ENCODE measurements at places on chromosomes 3 and 15.

DNA sequence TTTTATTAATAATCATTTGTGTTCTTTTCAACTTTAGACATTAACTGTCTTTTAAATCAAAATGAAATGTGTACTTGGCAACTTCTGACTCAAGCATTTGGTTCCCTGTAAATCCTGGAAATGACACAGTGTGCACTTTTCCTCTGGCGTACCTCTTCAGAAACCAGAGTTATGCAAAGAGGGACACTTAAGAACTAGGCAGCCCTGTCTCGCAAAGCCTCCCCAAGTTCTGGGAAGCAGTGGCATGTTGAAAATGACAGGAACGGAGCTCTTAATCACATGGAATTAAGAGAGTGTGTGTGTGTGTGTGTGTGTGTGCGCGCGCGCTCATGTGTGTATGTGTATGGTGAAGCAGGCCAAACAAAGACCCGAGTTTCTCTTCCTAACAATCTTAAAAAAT, 707.4 kb downstream of the MECOM start:
- H3K4me1 ChIP-seq, result no peaks in the 10 kb centered on the region
- H3K36me3 ChIP-seq, result no peaks in the 10 kb centered on the region
- H3K27ac ChIP-seq, result no peak overlapping the region

DNA sequence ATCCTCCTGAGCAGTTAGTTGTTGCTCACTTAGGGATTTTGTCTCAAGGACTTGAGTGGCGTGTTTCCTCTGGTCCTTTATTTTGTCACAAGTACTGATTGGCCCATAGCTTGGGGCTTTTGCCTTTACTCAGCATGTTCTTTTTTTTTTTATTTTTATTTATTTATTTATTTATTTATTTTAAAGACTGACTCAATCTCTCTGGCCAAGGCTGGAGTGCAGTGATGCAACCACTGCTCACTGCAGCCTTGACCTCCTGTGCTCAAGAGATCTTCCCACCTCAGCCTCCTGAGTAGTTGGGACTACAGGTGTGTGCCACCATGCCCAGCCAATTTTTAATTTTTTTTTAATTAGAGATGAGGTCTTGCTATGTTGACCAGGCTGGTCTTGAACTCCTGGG, 223.9 kb upstream of the TPM1 start:
- no peak for DNase-seq
- no peak overlapping the region for H3K4me3 ChIP-seq
- no peaks in the 10 kb centered on the region for H3K4me1 ChIP-seq
- H3K27ac ChIP-seq, result no peak overlapping the region
- no peaks in the 10 kb centered on the region for H3K36me3 ChIP-seq

- DNase-seq, result no peak
- no peak overlapping the region for H3K27ac ChIP-seq
- H3K4me3 ChIP-seq, result no peak overlapping the region
- no peaks in the 10 kb centered on the region for H3K4me1 ChIP-seq
- H3K36me3 ChIP-seq, result no peaks in the 10 kb centered on the region
These were observed 621.4 kb downstream of the FHIT start for GRCh38 chr3:60629816-60630215.

GRCh38 chr3:196016485-196016884, 65.4 kb downstream of the TFRC start:
- peak; percentile 12 for DNase-seq
- no peak overlapping the region for H3K27ac ChIP-seq
- H3K4me3 ChIP-seq, result no peak overlapping the region
- peaks cover 2% of the 10 kb centered on the region for H3K27me3 ChIP-seq

DNA sequence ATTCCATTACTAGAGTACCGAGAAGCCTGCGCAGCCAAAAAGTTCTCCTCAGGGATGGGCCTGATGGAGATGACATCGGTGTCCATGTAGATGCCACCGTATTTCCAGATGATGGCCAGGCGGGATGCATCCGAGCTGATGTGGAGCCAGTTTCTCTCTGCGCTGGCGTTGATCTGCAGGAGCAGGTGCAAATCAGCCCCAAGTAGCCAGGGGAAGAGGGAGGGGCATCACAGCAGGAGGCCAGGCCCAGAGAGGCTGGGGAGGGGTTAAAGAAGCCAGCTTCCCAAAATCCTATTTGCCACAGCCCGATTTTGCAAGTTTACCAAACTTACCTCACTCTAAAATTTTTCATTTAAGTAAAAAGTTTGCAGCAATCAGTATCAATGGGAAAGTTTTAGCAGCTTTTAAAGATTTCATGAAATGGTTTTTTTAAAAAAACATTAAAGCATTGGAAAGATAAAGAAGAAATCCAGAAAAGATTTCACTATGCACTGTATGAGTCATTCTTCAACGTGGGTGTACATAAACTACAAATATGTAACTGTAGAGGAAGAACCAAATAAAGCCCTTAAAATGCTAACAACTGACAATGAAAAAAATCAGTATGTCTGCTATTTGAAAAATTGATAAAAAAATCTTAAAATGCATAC, 7.4 kb downstream of the A4GNT start:
- H3K27ac ChIP-seq, result no peak overlapping the region
- no peaks in the 10 kb centered on the region for H3K4me1 ChIP-seq
- no peaks in the 10 kb centered on the region for H3K36me3 ChIP-seq
- no peak for DNase-seq
- peaks cover 5% of the 10 kb centered on the region for H3K27me3 ChIP-seq
- H3K4me3 ChIP-seq, result no peak overlapping the region

GRCh38 chr3:117520582-117520981, 811.0 kb downstream of the TUSC7 start:
- no peak overlapping the region for H3K27ac ChIP-seq
- H3K4me1 ChIP-seq, result no peaks in the 10 kb centered on the region
- no peak for DNase-seq
- no peak overlapping the region for H3K4me3 ChIP-seq

DNA sequence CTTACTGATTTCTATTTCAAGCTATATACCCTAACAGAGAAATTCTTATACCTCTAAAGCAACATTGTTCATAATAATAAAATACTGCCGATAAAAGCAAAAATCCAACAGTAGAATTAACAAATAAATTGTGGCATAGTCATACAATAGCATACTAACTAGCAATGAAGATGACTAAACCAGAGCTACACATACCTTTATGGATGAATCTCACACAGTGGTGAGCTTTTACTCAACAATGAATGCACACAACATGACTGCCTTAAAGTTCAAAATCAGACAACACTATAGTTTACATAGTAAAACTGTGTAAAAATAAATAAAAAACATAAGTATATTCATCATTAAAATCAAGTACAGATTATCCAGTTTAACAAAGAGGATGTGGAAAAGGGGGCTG, 99.1 kb downstream of the NR1I2 start:
- H3K4me3 ChIP-seq, result no peak overlapping the region
- no peaks in the 10 kb centered on the region for H3K27me3 ChIP-seq
- H3K36me3 ChIP-seq, result peaks cover 26% of the 10 kb centered on the region
- no peak overlapping the region for H3K27ac ChIP-seq
- H3K4me1 ChIP-seq, result no peaks in the 10 kb centered on the region

DNA sequence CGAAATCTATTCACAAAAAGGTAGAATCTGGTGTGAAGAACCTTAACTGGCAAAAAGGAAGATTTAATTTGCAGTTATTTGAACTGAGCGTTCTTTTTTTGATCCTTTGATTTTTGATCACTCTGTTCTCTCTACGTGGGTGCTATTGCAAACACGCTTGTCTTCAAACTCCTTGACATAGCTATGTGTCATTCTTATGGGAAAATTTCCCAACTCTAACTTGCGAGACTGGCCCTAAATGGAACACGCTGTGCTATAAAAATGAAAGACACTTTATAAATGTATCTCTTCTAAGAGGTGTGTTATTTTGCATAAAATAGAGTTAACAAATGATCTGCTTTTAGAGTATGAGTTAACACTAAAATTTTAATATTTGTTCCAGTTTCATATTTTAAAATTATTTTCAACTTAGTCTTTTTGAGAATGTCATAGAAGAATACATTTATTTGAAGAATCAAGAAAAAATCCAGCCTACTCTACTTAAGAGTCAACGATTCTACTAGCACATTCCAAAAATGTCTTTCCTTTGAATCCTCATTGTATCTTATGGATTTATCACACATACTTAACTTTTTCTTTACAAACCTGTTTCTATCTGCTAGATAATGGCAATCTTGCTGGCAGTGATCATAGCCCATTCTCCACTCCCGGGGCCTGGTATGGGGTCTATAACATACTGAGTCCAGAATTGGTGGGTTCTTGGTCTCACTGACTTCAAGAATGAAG, 610.0 kb upstream of the TBL1XR1 start:
- no peak overlapping the region for H3K4me3 ChIP-seq
- H3K27me3 ChIP-seq, result no peaks in the 10 kb centered on the region
- H3K36me3 ChIP-seq, result no peaks in the 10 kb centered on the region
- no peak overlapping the region for H3K27ac ChIP-seq

DNA sequence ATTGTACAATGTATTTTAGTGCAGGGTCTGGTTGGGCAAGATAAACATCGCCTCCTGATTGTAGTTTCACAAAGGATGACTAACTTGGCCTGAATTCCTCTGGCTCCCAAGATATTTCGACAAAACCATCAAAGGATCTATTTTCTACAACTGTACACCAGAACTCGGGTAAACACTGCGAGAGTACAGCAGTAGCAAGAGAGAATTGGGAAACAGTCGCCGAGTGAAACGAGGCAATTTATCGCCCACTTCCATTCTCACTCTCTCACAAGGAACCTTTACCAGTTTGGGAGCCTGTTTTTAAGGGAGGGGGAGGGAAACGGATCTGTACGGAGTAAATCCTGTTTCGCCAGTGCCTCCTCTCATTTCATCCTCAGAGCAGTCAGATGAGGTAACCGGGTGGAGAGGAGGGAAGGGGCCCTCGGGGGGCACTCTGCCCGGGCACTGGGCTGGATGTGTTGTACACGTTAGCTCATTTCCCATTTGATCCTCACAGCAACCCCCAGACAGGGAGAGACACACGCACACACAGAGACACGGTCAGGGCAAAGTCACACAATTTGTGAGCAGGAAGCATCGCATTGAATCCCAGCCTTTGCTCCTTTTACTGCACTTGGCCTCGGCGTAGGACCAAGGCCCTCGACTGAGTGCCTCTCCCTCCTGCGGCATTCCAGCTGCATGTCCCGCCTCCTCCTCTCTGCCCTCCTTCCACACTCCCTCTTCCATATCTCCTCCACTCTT, 120.1 kb downstream of the LIPC start:
- H3K4me3 ChIP-seq, result no peak overlapping the region
- no peak for DNase-seq
- no peaks in the 10 kb centered on the region for H3K27me3 ChIP-seq

GRCh38 chr3:72594615-72595215, 253.5 kb downstream of the SHQ1 start:
- no peaks in the 10 kb centered on the region for H3K36me3 ChIP-seq
- DNase-seq, result no peak
- no peak overlapping the region for H3K4me3 ChIP-seq
- H3K27ac ChIP-seq, result no peak overlapping the region
- no peaks in the 10 kb centered on the region for H3K4me1 ChIP-seq
- H3K27me3 ChIP-seq, result no peaks in the 10 kb centered on the region

GRCh38 chr3:11932636-11933035, 71.6 kb upstream of the SYN2 start:
- no peak for DNase-seq
- peaks cover 10% of the 10 kb centered on the region for H3K27me3 ChIP-seq
- no peaks in the 10 kb centered on the region for H3K4me1 ChIP-seq
- no peak overlapping the region for H3K27ac ChIP-seq
- no peak overlapping the region for H3K4me3 ChIP-seq

DNA sequence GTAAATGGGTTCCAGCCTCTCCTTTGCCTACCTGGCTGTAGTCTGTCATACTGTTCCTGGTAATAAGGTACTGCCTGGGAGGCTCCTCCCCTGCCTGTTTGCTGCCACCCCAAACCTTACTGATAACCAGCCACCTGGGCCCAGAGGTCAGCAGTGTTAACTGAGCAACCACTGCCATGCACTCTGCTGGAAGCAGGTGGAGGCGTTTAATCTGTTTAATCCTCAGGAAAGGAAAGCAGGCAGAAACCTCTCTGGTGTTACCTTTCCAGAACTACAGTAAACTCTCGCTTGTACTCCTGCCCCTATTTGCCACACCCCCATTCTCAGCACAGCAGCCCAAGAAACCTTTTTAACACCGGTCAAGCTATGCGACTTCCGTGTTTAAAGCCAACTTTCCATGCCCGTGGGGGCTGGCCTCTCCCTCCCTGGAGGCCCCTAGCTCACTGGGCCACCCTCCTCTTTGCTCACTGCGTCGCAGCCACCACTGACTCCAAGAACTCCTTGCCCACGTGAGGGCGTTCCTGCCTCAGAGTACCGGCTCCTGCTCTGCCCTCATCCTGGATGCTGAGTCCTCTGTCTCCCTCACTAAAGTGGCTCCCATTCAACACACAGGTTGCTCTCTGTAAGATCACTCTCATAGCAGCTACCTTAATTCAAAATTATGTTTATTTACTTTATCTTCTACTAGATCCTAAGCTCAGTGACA, 8.3 kb downstream of the BDH1 start:
- peak overlapping the region; percentile 4 for H3K27ac ChIP-seq
- H3K36me3 ChIP-seq, result peaks cover 40% of the 10 kb centered on the region
- H3K4me1 ChIP-seq, result no peaks in the 10 kb centered on the region
- H3K27me3 ChIP-seq, result no peaks in the 10 kb centered on the region
- DNase-seq, result no peak
- H3K4me3 ChIP-seq, result no peak overlapping the region

GRCh38 chr3:41304593-41304992, 105.3 kb downstream of the CTNNB1 start:
- no peak overlapping the region for H3K27ac ChIP-seq
- H3K36me3 ChIP-seq, result no peaks in the 10 kb centered on the region
- H3K4me1 ChIP-seq, result no peaks in the 10 kb centered on the region
- DNase-seq, result no peak
- H3K4me3 ChIP-seq, result no peak overlapping the region

DNA sequence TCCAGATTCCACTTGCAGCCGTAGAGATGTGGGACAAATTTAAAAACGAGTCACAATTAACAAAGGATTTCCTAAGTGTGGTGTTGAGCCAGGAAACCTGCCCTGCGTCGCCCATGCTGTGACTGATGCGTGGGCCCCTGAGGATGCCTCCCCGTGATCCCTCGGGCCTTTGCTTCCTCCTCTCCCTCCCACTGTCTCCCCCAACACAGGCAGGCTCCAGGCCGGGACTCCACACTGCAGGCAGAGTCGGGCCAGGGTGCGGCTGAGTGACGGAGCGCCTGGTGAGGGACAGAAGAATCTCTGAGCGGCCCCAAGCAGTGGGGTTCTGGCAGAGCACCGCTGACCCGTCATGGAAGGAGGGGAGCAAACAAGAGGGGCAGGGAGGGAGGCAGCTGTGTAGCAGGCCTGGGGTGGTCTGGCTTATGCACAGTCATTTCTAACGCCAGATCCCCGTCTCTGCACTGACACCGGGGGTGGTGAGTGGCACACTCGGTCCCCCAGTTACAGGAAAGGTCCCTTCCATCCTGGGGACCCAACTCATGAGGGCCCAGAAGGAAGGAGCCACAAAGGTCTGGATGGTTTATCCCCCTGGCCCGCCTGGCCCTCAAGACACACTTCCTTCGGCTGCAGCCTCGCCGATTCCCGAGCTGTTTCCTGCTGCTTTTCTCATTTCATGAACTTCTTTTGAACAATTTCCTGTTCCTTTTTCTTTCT, 91.0 kb downstream of the XXYLT1 start:
- H3K27me3 ChIP-seq, result no peaks in the 10 kb centered on the region
- peaks cover 2% of the 10 kb centered on the region for H3K36me3 ChIP-seq
- no peak for DNase-seq
- no peak overlapping the region for H3K4me3 ChIP-seq
- H3K4me1 ChIP-seq, result peaks cover 45% of the 10 kb centered on the region

- no peak overlapping the region for H3K27ac ChIP-seq
- no peaks in the 10 kb centered on the region for H3K4me1 ChIP-seq
- DNase-seq, result no peak
- no peak overlapping the region for H3K4me3 ChIP-seq
- no peaks in the 10 kb centered on the region for H3K36me3 ChIP-seq
- H3K27me3 ChIP-seq, result peaks cover 2% of the 10 kb centered on the region
These were observed 706.2 kb downstream of the GRM7 start for GRCh38 chr3:7567160-7567559.
